Activated CD8-positive, alpha-beta T cell treated with anti-CD3 and anti-CD28 coated beads for 36 hours (primary cell): ENCODE measurements at places on chromosomes 3 and 15. TPM values are rescaled to one million over a fixed set of nuclear protein-coding genes. Genes with fewer than 3 reads are reported as not detected.
A peak's percentile ranks its signal among the peaks of the same experiment; 100 is the strongest.

GRCh38 chr3:23254835-23255234, 51.7 kb downstream of the UBE2E2 start:
- no peak overlapping the region for H3K4me3 ChIP-seq
- H3K27ac ChIP-seq: no peak overlapping the region
- peaks cover 3% of the 10 kb centered on the region for H3K36me3 ChIP-seq
- DNase-seq: no peak
- no peaks in the 10 kb centered on the region for H3K27me3 ChIP-seq

DNA sequence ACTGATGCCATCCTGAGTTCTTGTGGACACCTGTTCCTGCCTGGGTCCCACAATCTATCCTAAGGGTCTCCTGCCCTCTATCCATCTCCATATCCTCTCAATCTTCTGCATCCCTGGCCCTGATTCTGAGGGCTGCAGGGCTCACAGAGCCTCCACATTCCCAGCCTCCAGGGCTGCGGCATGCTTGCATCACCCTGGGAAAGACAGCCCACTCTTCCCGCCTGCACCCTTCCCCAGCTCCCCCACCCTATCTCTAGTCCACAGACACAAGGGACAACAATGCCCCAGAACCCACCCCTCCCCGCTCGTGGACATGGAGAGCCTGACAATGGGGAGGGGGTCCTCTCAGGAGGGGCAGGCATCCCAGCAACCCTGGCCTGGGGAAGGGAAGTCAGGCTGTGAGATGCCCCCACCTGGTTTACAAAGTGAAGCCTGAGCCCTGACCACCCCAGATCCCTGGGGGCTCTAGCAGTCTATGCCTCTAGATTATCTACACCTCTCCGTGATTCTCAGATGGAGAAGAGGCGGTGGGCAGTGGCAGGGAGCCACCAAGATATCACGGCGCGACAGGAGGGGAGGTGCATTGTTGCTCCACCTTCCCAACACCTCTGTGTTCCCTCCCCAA, 10.3 kb downstream of the SEMA3G start:
- H3K27ac ChIP-seq: no peak overlapping the region
- H3K4me1 ChIP-seq: no peaks in the 10 kb centered on the region
- no peak for DNase-seq
- H3K36me3 ChIP-seq: no peaks in the 10 kb centered on the region

Gene NME9
- total RNA-seq: 0.45 TPM

DNA sequence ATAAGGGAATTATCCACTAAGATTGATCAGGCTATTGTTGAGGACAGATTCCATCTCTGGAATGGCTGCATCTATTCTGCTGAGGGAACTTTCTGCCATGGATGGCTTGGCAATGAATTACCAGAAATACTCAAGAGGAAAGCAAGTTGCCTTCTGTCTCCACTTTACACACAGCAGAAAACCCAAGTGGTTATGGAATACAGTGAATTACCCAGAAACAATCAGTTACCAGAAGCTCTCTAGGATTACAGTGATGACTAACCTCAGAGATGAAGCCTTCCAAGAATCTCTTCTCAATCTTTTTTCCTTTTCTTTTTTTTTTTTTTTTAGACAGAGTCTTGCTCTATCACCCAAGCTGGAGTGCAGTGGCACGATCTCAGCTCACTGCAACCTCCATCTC, 183.3 kb downstream of the WDR76 start:
- no peaks in the 10 kb centered on the region for H3K36me3 ChIP-seq
- no peak overlapping the region for H3K27ac ChIP-seq
- H3K27me3 ChIP-seq: peaks cover 19% of the 10 kb centered on the region
- no peak for DNase-seq

DNA sequence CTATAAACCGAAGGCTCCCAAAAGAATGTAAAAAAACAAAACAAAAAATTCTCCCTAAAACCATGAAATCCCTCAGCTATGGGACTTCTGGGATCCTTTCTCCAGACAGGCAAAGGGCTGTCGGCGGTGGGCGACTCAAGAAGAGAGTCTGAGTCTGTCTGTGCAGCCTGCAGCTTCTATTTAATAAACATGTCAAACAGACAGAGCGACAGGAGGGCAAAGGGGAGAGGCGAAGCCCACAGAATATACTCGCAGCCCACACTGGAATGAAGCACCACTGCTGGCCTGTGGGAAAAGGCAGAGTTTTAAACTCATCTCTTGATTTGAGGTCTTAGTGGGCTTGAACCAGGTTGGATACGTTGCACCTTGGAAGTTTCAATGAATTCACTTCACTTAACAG, 40.2 kb downstream of the ISL2 start:
- peaks cover 16% of the 10 kb centered on the region for H3K36me3 ChIP-seq
- no peak overlapping the region for H3K4me3 ChIP-seq
- DNase-seq: no peak

DNA sequence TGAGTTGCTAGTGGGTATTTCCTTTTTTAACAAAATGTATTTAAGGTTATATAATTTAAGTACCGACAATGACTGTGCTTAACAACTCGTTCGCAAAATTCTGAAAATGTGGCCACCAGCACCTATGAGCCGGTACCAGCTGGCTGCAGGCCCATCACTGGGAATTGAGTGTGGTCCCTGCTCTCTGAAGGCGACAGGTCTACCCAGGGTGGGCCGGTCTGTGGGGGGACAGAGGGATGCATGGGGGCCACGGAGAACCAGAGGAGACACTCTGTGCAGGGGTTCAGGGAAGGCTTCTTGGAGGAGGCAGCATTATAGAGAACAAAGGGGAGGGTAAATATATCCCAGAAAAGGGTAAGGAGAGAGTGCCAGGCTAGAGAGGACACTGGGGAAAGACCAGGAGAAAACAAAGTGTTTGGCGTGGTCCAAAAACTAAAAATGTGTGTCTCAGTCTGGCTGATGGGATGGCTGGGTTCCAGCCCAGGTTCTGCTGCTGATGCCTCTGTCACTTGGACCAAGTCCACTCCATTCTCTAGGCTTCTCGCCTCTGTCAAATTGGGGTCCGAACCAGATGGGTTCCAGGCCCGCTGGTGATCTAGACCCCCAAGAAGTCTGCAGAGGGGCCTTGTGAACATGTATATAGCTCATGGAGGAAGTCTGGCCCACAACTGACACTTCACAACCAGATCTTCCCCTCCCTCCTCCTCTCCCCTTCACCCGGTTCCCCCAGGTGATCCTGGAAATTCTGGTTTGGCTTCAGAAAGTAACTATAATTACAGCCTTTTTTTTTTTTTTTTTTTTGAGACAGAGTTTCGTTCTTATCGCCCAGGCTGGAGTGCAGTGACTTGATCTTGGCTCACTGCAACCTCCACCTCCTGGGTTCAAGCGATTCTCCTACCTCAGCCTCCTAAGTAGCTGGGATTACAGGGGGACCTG, 10.7 kb upstream of the CYP11A1 start:
- H3K4me3 ChIP-seq: no peak overlapping the region
- peaks cover 69% of the 10 kb centered on the region for H3K4me1 ChIP-seq
- no peaks in the 10 kb centered on the region for H3K27me3 ChIP-seq
- peak overlapping the region; percentile 61 for H3K27ac ChIP-seq
- no peak for DNase-seq

Gene OR5AC2
- total RNA-seq: not detected

GRCh38 chr3:194425399-194425798, 26.3 kb upstream of the GP5 start:
- H3K36me3 ChIP-seq: peaks cover 40% of the 10 kb centered on the region
- H3K27ac ChIP-seq: no peak overlapping the region
- H3K4me3 ChIP-seq: no peak overlapping the region
- H3K4me1 ChIP-seq: no peaks in the 10 kb centered on the region
- no peaks in the 10 kb centered on the region for H3K27me3 ChIP-seq

DNA sequence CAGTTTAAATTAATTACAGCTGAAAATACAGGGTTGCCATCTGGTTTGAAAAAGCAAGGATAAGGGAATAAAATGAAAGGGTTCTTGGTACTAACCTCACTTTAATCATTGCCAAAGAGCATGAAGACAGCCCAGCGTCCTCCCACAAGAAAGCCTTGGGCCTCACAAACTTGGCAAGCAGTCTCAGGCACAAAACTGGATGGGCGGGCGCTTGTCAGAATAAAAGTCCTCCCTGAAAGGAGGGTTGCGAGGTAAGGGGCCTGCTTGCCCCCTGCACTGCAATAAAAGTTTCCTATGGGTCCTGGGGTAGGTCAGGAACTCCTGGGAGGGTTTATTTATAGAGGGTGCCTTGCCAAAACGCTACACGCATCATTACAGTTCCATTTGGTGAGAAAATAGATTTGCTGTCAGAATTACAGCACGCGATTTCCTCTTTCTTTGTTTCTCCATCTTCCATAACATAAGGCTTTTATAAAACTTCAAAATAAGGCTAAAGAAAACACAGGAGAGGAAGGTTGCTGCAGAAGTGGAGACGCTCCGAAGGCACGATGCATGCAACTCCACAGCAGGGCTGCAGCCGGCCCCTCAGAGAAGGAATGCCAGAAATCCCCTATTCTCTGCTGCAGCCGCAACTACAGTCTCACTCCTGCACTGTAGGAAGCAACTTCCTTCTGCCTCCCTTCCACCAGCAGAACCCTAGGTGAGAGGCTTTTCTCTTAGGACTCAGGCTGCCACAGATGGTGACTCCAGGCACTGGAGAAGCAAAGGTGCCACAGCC, 61.3 kb downstream of the VGLL4 start:
- H3K27ac ChIP-seq: peak overlapping the region; percentile 38
- H3K4me1 ChIP-seq: peaks cover 72% of the 10 kb centered on the region
- H3K4me3 ChIP-seq: peak overlapping the region; percentile 52
- peak; percentile 41 for DNase-seq
- H3K27me3 ChIP-seq: no peaks in the 10 kb centered on the region

- peaks cover 87% of the 10 kb centered on the region for H3K4me1 ChIP-seq
- peaks cover 10% of the 10 kb centered on the region for H3K36me3 ChIP-seq
- H3K4me3 ChIP-seq: no peak overlapping the region
- DNase-seq: no peak
- peak overlapping the region; percentile 6 for H3K27ac ChIP-seq
- no peaks in the 10 kb centered on the region for H3K27me3 ChIP-seq
These were observed 26.4 kb downstream of the TIGIT start for GRCh38 chr3:114320246-114320645.

Gene NEK10
- 0.58 TPM for total RNA-seq

- no peaks in the 10 kb centered on the region for H3K36me3 ChIP-seq
- H3K27me3 ChIP-seq: no peaks in the 10 kb centered on the region
- H3K4me3 ChIP-seq: no peak overlapping the region
- H3K4me1 ChIP-seq: no peaks in the 10 kb centered on the region
- DNase-seq: no peak
These were observed 407.9 kb upstream of the ATP11B start for GRCh38 chr3:182385356-182385755.

GRCh38 chr3:134847349-134847748, 52.3 kb downstream of the EPHB1 start:
- no peaks in the 10 kb centered on the region for H3K4me1 ChIP-seq
- H3K36me3 ChIP-seq: no peaks in the 10 kb centered on the region
- H3K4me3 ChIP-seq: no peak overlapping the region
- DNase-seq: no peak
- no peaks in the 10 kb centered on the region for H3K27me3 ChIP-seq

Gene IFT57
- 35.3 TPM for total RNA-seq
